ENCODE measurements at places on chromosomes 7 and 10.

- no peak for DNase-seq
Observed at GRCh38 chr10:131909929-131910328, 9.1 kb downstream of the PPP2R2D start.

DNA sequence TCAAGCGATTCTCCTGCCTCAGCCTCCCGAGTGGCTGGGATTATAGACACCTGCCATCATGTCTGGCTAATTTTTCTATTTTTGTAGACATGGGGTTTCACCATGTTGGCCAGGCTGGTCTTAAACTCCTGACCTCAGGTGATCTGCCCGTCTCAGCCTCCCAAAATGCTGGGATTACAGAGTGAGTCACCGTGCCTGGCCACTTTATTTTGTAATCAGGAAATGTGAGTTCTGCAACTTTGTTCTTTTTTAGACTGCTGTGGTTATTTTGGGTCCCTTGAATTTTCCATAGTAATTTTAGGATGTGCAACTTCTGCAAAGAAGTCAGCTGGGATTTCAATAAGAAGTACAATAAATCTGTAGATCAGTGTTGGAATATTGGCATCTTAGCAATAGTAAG is 96.8 kb downstream of the CYTH3 start:
- DNase-seq: no peak

DNA sequence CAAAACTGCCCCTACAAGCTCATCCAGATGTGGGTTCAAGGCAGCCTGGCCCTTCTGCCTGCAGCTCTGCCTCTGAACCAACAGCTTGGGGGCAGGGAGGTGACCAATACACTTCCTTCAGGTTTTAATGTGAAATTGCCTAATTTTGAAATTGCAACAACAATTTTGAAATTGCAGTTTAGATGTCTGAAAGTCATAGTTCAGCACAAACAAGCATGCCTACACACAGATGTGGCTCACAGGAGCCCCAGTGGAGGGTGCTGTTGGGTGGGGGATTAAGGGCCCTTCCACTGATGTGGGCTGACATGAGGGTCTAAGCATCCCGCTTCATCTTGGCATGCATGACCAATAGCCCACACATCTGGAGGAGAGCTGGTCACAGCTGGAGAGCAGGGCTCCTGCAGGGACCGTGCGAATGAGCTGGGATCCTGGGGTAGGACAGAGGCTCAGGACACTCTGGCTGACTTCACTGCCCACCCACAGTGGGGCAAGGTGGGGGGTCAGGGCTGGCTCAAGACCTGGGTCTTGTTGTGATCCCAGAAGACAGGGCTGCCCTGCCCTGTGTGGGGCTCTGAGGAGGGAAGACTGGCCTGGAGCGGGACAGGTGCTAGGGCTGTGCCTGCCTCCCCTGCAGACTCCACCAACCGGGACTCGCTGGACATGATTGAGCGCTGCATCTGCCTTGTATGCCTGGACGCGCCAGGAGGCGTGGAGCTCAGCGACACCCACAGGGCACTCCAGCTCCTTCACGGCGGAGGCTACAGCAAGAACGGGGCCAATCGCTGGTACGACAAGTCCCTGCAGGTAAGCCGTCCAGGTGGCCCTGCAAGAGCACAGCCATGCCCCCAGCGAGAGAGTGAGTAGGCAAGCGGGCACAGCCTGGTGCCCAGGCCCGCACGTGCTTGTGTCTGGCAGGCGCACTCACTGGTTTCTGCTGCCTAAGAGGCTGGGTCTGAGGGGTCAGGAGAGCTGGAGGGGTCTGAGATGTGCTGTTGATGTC is 32.3 kb downstream of the CHAT start:
- DNase-seq: no peak

DNA sequence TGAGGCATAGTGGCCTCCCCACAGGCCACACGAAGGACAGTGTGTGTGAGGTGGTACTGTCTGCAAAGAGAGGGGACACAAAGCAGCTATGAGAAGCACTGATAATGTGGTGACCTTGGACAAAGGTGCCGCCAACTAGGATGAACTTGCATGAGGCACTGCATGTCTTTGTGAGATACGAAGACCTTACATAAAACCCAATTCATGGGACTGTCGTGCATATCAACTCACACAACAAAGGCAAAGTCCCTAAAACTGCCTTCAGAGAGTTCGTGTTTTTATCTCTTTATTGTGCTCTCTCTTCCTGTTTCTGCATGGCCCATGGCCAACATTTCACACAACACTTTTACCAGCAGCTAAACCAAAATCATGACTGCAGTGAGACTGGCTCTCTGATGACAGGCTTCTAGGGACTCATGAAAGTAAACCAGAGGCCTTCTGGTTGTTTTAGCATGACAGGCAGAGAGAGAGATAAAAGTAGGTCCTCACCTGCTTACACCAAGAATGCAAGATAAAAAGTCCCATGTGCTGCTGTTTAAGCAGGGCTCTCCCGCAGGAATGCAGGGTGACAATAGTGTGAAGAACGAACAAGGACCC is 347.8 kb downstream of the ELMO1 start:
- no peak for DNase-seq

DNA sequence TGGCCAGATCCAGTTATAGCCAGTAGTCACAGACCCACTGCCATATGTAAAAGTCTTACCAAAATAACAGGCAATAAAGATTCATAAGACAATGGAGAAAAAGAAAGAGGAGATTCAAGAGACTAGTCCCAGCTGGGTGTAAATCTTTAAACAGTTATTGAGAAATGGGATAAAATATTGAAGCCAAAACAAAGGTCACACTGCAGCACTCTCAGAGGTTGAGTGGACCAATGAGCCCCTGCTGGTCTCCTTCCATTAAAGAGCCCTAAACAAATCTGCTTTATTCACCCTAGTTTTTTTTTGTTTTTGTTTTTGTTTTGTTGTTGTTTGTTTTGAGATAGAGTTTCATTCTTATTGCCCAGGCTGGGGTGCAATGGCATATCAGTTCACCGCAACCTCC is 98.8 kb downstream of the JMJD1C start:
- DNase-seq: no peak

GRCh38 chr7:22255342-22255741 is 101.6 kb downstream of the RAPGEF5 start:
- DNase-seq: no peak

GRCh38 chr10:103127241-103127640 is 65.8 kb downstream of the NT5C2 start:
- DNase-seq: no peak

DNA sequence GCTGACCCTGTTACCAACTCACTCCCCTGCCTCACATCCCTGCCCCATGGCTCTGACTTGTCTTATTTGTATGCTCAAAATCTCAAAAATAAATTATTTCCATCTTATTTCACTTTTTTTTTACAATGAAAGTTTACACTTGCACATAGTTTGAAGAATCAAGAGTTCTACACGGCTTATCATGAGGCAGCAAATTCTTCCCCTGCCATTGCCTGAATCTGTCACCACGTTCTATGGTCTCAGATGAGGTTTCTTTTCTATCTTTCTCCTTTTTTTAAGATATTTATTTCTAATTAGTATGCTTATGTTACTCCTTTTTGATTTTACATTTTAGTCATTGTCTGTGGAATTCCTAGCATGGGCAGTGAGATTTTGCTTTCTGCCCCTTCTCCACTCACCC is 28.4 kb downstream of the ARHGAP22 start:
- no peak for DNase-seq

GRCh38 chr10:60433684-60434083 is 44.0 kb upstream of the ANK3 start:
- DNase-seq: no peak

- no peak for DNase-seq
Observed at GRCh38 chr10:98076086-98076485, 45.7 kb upstream of the CRTAC1 start.

- no peak for DNase-seq
Observed at GRCh38 chr7:38585572-38586354, 45.4 kb downstream of the AMPH start.

DNA sequence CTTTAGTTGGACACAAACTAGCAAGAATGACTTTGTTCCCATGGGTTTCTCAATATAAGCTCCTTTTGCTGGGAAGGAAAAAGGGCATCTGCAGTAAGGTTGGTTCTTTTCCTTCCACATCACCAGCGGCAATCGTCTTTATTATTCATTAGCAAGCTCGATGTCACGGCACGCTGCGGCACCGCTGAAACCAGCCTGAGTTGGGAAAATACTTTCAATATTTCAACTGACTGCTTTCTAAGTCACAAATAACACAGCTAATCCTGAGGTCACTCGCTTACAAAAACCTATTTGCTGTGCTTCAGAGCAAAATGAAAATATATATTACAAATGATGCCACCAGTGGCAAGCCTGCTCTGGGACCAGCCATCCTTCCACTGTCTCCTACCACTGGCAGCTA is 585.8 kb downstream of the DNAJB6 start:
- DNase-seq: no peak
